Calu3 (cell line): ENCODE measurements at places on chromosomes 6 and 20.

DNA sequence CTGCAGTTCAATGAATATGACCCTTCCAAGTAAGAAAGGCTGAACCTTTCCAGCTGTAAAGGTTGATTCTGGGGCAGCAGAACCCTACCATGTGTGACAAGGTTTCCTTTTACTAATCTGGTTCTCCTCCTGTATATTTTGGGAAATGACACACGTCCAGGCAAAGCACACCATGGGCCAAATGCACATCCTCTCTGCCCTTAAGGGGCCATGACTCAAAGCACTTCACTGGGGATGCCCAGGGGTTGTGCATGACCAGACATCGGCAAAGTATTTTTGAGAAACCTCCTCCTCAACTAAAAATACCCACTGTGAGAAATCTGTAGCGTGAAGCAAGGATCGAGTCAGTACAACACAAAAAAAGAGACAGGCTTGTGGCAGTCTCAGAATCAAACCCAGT, 174.7 kb downstream of the BACH2 start:
- no peak for DNase-seq

DNA sequence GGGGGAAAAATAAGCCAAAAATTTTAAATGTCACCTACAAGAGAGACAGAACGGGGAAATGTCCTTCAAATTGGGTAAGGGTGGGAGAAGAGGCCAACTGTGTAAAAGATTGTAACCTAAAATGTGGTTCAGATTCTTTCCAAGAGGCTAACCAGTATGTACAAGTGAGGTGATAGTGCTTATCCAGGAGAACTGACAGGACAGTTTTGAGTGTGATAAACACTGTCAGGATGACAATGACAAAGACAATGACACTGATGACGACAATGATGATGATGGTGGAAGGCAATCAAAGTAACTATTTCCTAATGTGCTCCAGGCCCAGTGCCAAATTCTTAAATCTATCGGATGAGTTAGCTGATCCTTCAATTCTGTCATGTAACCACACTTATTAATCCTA, 57.3 kb downstream of the TASP1 start:
- DNase-seq = no peak

DNA sequence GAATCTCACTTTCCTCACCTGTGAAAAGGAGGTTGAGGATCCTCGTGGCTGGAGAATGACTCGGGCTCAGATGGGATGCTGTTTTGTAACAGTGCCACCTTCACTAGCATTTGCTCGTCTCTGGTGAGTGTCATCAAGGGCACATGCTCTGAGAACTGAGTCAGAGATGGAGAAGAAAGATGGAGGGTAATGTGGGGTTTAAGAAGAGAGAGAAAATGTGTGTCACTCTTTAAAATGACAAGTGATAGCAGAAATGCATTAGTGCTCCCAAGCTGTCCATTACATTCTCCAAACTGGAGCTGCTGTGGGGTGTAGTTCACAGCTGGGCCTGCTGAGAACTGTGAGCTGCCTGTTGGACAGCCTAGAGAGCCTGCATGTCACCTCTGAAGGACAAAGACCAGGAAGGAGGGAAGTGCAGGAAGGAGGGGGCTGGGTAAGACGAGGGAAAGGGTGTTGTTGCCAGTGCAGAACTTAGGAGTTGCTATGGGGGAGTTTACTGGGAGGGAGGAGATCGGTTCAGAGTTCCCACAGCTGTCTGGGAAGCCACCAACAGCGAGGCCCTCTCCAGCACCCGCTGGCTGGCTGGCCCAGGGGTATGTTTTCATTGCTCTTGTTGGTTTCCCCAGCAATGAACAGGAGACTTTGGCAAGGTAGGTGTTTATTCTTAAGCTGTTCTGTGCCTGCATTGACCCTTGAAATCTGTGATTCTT, 19.8 kb downstream of the GMPR start:
- no peak for DNase-seq

DNA sequence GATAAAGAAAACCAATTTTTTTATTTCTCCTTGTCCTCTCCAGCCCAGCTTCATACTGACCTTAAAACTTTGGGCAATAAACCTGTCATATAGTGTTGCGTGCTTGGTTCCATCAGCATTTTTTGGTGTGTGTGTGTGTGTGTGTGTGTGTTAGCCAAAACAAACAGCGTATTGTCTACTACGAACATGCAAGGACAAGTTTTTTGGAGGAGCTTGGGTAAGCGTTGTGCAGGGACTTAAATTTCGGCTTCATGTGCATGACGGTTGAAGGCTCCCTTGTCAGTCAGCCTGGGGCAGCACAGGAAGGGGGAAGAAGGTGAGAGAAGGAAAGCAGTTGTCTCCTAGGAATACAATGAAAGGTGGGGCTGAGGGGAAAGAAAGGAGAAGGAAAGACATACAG, 62.0 kb upstream of the PAX1 start:
- DNase-seq = no peak

- DNase-seq = no peak
These were observed 207.4 kb downstream of the LRFN2 start for GRCh38 chr6:40379811-40380210.

DNA sequence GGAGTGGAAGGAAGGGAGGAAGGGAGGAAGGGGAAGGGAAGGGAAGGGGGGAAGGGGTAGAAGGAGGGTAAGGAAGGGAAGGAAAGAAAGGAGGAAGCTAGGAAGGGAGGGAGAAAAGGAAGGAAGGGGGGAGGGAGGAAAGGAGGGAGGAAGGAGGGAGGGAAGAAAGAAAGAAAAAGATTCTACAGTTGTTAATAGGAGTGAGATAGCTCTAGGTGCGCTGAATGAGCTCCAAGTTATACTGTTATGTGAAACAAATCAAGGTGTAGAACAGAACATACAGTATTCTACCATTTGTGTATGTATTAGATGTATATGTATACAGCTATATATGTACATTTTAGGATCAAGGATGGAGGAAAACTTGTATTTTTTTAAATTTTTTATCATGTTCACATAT, 167.7 kb downstream of the HACE1 start:
- no peak for DNase-seq

GRCh38 chr6:50717734-50718457, 4.6 kb downstream of the TFAP2D start:
- no peak for DNase-seq

DNA sequence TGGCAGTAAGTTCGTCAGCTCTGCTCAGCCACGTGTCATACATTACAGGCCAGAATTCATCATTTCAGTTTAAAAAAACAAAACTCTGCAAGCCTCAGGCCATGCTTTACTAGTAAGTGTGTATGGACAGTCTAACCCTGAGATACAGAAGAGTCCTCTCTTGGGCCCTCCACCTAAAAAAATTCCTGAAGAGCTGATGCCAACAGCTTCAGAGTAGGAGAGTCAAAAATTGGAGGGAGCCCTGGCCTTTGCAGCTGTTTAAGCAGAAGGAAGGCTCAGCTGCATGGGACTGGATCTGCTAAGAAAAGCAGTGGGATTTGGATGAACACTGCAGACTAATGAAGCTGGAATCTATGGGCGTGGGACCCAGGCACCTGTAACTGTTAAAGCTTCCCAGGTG, 47.2 kb upstream of the FAM8A1 start:
- DNase-seq = no peak

DNA sequence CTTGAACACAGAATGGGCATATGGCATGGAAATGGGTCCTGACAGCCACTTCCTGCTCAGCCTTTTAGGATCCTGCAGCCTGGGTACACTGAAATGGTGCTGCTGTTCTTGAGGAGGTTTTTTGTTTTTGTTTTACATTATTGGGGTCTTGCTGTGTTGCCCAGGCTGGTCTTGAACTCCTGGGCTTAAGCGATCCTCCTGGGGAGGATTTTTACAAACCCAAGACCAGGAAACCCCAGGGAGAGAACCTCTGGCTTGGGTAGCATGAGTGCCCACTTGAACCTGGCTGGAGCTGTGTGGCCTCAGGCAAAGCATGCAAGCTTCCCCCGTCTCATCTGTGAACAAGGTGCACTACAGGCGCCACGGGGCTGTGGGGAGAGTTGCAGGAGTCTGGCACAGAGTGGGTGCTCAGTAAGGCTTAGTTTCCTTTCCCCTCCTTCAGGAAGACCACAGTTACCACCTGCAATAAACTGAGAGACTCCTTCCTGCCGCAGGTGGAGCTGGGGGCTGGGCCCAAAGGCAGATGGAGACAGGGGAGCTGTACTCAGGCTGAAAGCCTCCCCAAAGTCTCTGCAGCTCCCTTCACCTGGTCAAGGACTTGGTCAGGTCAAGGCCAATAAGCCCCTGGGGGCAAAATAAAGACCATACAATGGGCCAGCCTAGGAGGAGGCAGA, 1.8 kb downstream of the SLA2 start:
- DNase-seq = no peak

GRCh38 chr6:33024521-33024920, 15.1 kb upstream of the HLA-DOA start:
- DNase-seq = no peak

- no peak for DNase-seq
These were observed 175.6 kb downstream of the BMP7 start for GRCh38 chr20:57090590-57091560.

GRCh38 chr6:149473080-149474052, 11.4 kb downstream of the ZC3H12D start:
- no peak for DNase-seq

DNA sequence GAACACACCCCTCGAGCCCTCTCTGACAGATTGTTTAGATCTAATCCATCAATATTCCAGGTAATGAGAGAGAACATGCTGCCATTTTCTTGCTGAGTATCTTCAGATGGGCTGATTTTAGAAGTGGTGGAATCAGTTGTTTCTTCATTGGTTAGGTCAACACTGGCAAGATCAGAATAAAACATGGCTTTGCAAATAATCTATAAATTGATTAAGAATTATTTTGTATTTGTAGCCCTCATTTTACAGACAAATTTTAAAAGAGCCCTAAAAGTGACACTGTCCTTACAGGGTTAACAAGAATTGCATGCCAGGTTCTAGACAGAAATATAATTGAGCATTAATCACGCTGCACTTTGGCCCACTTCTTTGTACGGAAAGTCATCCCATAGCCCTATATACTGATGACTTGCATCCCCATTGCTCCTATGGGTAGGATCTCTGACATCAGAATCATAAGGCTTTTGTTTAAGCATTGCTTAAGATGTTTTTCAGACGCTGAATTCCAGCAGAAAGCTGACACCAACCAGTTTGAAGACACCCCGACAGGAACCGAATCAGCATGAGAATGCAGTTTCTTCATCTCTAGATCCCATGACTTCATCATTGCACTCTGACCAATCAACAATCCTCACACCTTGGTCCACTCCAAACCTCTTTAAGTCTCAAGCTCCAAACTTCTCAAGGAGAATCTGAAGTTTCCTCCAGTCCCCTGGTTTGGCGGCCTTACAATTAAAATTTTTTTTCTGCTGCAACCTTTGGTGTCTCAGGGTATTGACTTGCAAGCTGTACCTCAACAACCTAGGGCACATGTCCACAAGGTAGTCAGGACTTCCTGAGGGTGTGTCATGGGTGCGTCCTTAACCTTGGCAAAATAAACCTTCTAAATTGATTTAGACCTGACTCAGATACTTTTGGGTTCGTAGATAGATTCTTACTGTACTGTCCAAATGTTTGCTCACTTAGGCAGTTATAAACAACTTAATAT, 7.8 kb downstream of the TDP2 start:
- peak; percentile 33 for DNase-seq

- no peak for DNase-seq
These were observed 170.2 kb downstream of the HAO1 start for GRCh38 chr20:7770046-7770445.

GRCh38 chr6:157272866-157273755, 50.2 kb downstream of the TMEM242 start:
- no peak for DNase-seq

GRCh38 chr20:17875106-17875980, 93.3 kb downstream of the SNX5 start:
- DNase-seq = peak; percentile 63

GRCh38 chr20:528923-529604, 14.5 kb downstream of the CSNK2A1 start:
- no peak for DNase-seq

DNA sequence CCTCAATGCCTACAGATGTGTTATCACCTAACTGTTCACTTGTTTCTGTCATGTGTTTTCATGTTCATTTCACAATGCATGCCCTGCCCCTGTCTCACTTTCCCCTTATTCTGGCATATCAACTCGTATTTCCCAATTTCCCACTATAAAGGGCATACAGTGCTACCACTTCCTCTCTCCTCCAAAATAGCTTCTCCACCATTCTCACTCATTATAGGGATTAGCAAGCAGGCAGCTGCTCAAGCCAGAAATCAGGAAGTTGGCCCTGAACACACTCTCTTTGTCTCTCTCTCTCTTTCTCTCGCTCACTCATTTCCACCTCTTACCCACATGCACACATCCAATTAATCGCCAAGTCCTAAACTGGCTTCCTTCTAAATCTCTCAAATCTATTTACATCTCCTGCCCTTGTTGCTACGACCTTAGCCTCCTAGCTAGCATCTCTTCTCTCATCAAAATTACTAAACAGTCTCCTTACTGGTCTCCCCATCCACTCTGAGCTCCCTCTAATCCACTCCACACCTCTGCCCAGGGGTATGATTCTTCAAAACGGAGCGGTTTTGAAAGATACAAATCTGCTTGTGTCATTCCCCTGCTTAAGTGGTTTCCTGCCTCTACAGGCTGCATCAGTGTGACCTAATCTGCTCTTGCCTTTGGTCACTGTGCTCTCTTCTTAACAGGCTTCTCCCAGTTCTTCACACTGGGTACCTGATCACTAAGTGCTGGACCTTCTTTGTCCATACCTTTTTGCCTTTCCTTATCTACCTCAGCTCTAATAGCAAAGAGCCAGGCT, 196.2 kb downstream of the BTBD9 start:
- DNase-seq = no peak

- peak; percentile 4 for DNase-seq
These were observed 153.6 kb downstream of the BMP2 start for GRCh38 chr20:6920991-6921613.

GRCh38 chr6:61809004-61809595, 476.9 kb downstream of the KHDRBS2 start:
- DNase-seq = no peak

- no peak for DNase-seq
These were observed 156.1 kb downstream of the ADAT2 start for GRCh38 chr6:143294265-143294860.

DNA sequence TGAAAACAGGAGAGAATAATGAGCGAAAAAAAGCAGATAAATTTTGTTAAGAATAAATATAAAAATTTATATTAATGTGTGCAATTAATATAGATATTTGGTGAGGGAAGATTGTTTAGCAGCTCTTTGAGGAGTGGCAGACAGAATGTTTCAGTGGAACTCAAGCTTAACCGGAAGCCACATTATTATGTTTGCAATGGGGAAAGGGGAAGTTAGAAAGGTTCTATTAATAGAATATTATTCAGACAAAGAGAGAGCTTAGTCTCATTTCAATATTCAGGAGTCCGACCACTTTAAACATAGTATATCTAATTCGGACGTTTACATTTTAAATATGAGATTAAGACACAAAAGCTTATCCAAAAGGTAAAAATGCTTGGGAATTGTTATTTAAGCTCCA, 81.6 kb upstream of the KHDRBS2 start:
- no peak for DNase-seq

GRCh38 chr6:148179786-148180185, 162.9 kb upstream of the SASH1 start:
- peak; percentile 24 for DNase-seq

DNA sequence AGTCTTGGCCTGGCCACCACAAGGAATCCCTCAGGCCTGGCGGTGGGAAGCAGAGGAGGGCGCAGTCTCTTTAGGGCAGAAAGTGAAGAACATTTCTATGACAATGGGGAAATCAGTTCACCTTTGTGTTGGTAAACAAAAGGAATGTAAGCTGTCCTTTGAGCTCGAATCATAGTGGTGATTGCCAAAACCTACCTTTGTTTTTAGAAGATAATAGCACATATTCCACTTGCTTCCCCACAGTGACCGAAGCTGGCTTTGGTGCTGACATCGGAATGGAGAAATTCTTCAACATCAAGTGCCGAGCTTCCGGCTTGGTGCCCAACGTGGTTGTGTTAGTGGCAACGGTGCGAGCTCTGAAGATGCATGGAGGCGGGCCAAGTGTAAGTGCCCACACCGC, 144.1 kb downstream of the MTHFD1L start:
- DNase-seq = no peak
